ENCODE measurements at places on chromosomes 7 and 10.

DNA sequence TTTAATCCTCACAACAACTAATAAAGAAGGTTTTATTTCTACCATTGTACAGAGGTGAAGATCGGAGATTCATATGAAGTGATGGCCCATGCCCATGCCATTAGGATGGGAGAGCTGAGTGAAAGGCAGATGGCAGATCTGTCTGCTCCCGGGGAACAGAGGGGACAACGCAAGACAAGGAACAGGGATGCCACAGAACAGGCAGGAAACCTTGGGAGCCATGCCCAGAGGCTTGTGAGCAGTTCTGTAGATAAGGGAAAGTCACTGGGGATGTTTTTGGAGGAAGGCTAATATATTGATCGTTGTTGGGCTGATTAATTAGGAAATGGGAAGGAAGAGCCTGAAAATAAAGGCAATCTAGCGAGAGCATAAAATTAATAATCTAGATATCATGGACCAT, 73.1 kb upstream of the ITGB1 start:
- no peak for DNase-seq

DNA sequence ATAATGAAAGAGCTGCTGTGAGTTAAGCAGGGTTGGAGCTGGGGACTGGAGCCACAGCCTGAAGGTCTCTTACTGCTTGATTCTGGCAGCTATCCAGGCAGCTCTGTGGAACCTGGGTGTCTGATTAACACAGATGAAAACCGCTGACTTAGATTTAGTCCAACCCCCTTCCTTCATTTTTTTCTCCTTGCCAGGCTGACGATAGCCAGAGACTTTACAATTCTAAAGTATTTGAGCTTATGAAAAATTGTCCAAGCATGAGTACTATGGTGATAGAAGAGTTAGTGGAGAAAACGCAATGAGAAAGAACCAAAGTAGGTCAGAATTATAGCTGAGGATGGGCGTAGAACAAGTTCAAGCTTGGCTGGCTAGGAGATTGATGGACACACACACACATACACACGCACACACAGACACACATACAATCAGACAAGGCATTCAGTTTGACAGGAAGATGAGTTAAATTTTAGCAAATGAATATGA, 13.5 kb upstream of the GPR85 start:
- DNase-seq = no peak

GRCh38 chr10:111392159-111392558, 315.3 kb downstream of the ADRA2A start:
- DNase-seq = no peak

GRCh38 chr7:66910789-66911188, 10.2 kb upstream of the TMEM248 start:
- no peak for DNase-seq

GRCh38 chr7:22610951-22611757, 111.2 kb upstream of the STEAP1B start:
- DNase-seq = no peak

- DNase-seq = no peak
These were observed 58.3 kb downstream of the DOCK4 start for GRCh38 chr7:112147793-112148361.

DNA sequence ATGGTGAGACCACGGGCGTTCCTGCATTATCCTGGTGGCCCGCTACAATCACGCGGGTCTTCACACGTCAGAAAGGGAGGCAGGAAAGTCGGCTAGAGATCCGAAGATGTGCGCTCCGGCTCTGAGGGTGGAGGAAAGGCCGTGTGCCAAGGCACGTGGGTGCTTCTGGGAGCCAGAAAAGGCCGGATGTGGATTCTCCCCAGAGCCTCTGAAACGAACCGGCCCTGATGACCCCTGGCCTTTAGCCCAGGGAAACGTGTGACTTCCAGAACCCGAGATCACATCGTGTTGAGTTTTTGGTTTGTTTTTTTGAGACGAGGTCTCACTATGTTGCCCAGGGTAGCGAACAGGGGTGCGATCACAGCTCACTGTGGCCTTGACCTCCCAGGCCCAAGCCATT, 244.2 kb downstream of the ELFN1 start:
- no peak for DNase-seq

DNA sequence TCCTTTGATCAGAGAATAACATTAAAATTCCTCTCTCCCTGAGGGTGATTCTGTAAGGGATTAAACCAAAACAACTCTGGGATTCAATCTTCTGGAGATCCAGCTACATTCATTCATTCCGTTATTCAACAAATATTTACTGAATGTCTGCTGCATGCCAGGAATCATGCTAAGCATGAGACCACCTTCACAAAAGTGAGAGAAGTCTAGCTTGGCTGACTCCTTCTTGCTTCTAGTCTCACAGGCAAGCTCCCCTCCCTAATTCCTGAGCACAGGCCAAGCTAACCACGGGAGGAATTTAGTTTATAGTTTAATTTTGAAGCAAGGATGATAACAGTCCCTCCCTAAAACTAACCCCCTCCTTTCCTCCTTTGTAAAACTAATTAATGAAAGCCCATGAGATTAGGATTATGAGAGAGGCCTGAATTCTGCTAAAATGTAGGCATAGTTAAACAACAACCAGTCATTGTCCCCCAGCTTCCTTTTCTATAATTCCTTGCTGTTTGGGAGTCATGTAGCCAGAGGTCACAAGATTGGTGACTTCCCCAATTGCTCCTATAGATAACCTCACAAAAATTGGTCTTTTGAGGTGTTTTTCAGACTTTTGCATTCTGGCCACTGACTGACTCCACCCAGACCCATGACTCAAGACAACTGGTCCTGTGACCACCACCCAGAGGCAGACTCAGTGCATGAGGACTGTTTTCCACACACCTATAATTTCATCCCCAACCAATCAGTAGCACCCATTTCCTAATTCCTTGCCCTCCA, 113.5 kb downstream of the ITGB8 start:
- DNase-seq = no peak

DNA sequence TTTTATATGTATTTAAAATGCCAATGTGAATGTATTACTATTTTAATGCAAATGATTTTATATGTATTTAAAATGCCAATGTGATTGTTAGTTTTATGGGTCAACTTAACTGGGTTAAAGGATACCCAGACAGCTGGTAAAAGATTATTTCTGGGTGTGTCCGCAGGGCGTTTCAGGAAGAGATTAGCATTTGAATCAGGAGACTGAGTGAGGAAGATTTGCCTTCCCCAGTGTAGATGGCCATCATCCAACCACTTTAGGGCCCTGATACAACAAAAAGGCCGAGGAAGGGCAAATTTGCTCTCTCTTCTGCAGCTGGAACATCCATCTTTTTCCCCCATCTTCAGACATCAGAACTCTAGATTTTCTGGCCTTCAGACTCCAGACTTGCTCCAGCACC, 116.2 kb downstream of the BAMBI start:
- no peak for DNase-seq

DNA sequence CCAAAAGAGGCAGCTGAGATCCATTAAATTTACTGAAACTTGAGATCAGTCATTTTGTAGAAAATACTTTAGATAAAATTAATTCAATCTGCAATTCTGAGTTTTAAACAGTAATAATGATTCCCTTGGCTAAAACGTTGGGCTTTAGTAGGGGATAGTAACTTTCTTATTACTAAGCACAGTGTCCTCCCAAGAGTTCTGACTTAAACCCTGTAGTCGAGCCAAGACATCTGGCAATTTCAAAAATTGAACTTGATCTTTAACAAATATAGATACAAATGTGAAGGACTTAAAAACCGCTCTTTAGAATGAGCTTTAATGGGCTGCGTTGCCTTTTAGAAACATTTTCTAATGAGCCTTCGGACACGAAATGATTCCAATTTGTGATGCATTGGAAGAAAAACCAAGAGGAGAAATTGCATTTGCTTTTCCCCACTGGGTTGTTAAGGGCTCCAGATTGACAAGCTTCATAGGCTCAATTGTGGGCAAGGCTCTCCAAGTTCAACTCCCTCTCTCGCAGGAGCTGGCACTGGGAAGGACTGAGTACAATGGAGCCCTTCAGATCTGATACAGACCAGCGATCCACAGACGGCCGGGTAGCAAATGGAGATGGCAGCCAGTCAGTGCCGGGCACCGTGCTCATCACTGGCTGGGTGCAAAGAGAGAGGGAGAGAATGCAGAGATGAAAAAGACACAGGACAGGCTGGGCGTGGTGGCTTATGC, 921.3 kb upstream of the AUTS2 start:
- no peak for DNase-seq

GRCh38 chr10:6458814-6459213, 121.3 kb downstream of the PRKCQ start:
- DNase-seq = no peak

DNA sequence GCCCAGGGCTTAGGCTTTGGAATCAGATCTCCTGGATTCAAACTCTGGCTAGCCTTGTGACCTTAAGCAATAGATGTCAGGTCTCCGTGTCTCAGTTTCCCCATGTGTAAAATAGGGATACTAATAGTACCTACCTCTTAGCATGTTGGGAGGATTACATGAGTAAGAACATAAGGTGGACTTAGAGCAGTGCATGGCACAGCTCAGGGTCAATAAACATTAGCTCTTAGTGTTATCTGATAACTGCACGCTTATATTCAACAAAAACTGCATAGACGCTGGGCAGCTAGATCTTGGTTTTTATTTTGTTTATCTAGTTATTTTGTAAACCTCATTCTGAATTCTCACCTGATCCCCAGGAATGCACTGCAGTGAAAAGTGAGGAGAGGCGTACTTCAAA, 17.2 kb downstream of the TBXAS1 start:
- DNase-seq = no peak

DNA sequence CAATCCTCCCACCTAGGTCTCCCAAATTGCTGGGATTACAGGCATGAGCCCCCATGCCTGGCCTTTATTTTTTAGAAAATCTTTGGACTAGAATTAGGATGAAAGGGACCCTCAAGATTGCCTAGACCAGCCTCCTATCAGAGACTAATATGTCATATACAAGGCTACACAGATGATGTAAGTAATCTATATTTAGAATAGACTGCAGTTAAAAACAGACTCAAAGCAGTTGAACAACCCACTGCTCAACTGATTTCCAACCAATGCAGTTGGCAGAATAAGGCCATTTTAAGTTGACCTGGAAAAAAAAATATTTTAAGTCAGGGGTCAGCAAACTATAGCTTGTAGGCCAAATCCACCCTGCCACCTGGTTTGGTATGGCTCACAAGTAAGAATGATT, 27.7 kb downstream of the PSPH start:
- DNase-seq = no peak

GRCh38 chr7:1121886-1122831, 34.2 kb downstream of the GPER1 start:
- DNase-seq = no peak

DNA sequence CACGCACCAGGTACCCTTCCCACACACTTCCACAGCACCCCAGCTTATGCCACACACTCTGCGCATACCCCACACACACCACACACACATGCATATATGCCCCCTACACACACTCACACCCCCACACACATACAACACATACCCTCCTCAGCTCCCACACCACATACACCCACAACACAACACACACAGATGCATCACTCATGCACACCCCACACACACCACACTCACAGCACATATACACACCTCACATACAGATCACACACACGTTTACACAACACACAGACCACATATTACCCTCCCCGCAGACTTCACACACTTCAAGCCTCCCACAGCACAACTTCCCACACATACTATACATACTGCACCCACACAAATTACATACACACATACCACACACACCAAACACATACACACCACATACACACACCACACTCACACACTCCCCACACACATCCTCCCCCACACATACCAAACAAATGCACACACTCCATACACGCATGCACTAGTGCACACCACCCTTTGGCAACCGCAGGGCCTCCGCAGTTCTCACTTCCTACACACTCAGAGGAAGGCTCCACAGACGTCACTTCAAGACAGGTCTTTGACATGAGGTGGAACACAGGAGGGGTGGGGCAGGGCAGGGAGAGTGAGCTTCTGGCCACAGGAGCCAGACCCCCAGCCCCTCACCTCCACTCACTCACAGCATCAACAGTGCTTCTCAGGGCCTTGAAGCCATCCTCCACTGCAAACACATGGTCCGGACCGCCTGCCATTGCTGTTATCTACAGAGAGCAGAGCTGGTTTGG, 18.5 kb upstream of the ANTXRL start:
- no peak for DNase-seq

- no peak for DNase-seq
These were observed 61.3 kb upstream of the DNAAF5 start for GRCh38 chr7:664997-665735.

DNA sequence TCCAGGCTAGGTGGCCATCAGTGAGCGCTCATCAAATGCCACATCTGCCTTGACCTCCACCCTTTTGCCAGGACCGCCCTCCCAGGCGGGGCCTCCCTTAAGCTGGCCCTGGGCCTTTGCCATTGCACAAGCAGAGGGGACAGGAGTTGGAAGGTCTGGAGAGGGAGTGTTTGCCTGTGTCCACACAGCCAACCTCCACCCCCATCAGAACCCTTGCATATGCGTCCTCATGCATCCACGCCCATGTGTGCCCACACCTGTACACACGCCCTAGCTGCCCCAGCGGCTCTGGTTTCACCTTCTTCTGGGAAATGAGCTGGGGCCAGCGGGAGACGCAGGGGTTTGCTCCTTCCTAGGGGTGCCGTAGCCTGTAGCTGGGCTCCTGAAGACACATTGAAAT, 64.0 kb downstream of the NEURL1 start:
- DNase-seq = no peak

- DNase-seq = no peak
These were observed 45.2 kb downstream of the SRRM3 start for GRCh38 chr7:76246804-76247389.

GRCh38 chr7:4809666-4810065, 34.2 kb downstream of the AP5Z1 start:
- DNase-seq = no peak

GRCh38 chr10:68598978-68599770, 39.0 kb downstream of the TET1 start:
- DNase-seq = peak; percentile 12

DNA sequence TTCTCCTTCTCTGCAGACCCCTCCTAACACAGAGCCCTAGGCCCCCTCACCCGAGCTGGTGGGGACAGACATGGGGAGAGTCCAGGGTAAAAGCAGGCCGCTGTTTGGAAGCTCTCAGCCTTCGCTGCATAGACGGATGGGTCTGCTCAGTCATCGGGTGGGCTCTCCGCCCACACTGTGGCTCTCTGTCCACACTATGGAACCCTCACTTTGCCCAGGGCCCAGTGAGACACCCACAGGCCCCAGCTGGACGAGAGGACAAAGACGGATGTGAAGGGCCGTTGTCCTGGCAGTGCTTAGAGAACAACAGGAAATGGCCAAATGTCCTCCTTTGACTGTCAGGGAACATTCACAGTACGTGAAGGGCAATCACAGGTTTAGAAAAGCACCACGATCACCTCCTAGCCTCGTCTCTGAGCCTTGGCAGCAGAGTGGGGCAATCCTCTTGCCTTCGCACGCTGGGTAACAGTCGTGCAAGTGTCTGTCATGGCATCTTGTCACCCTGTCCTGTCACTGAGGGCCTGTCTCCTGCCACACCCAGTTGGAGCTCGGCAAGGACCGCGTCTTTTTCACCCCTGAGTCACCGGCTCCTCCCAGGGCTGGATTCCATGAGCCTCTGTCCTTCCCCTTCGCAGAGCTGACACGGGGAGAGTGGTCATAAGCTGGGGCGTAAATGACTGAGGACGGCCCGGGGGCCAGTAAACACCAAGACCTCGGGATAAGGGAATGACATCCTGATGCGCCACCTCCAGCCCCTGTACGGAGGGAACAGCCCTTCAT, 80.6 kb downstream of the PRKAG2 start:
- peak; percentile 84 for DNase-seq

Data from PC-9 (cell line).